Activated naive CD4-positive, alpha-beta T cell treated with Interleukin-2 at 50 U/mL for 16 hours (primary cell): ENCODE measurements at places on chromosomes 4 and X.

- DNase-seq: peak; percentile 3
These were observed 121.9 kb downstream of the GLRA3 start for GRCh38 chr4:174707051-174707676.

DNA sequence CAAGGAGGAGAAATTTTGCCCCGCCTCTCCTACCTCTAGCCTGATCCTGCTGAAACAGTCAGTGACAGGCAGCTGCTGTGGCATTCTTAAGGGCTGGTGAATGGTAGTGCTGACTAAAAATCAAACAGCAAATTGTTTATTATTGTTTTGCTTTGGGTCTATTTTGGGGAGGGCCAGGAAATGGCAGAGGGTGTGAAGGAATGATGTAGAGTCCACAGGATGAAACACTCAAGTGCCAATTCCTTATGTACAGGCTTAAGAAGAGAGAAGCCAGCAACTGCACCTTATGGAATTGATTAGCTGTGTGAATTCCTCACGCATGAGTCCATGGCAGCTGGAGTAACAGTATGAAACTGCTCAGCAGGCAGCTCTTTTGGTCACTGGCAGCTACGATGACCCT, 39.7 kb downstream of the VEGFC start:
- DNase-seq: no peak

- DNase-seq: no peak
These were observed 180.9 kb upstream of the AADAT start for GRCh38 chr4:170270628-170271027.

DNA sequence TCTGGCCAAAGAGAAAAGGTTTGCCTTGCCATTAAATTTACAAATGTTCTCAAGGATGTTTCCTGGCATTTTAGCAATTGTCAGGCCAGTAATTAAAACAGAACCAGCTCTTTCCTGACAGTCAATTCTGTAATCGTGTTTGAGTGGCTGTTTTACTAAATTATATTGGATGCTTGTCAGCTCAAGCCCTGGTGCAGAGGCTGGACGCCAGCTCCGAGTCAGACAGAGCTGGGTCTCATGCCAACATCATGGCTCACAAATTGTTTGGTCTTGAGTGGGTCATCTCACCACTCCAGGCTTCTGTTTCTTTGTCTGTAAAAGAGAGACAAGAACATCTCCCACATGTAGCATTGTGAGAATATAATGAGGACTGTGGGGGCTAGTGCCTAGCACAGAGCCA, 190.3 kb upstream of the PSAPL1 start:
- DNase-seq: no peak

DNA sequence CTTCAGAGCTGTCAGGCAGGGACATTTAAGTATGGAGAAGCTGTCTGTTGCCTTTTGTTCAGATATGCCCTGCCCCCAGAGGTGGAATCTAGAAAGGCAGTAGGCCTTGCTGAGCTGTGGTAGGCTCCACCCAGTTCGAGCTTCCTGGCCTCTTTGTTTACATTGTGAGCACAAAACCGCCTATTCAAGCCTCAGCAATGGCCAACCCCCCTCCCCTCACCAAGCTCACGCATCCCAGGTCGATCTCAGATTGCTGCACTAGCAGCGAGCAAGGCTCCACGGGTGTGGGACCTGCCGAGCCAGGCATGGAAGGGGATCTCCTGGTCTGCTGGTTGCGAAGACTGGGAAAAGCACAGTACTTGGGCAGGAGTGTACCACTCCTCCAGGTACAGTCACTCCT, 59.3 kb downstream of the ZNF674 start:
- DNase-seq: peak; percentile 2

DNA sequence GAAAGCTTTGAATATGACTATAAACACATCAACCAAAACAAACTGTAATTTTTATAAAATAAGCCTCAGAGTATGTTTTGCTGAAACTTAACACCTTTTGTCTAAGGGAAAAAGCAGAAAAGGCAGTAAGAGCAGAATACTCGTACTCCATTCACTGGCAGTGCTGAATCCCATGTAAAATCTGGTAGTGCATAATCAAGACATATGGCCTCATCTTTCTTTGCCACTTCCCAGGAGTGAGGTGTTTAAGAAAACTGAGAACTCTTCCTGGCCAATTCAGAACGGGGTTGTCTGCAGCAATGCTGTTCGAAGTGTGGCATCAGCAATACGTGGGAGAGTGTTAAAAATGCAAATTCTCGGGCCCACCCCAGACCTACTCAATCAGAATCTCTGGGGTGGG, 302.0 kb downstream of the PACRGL start:
- no peak for DNase-seq

DNA sequence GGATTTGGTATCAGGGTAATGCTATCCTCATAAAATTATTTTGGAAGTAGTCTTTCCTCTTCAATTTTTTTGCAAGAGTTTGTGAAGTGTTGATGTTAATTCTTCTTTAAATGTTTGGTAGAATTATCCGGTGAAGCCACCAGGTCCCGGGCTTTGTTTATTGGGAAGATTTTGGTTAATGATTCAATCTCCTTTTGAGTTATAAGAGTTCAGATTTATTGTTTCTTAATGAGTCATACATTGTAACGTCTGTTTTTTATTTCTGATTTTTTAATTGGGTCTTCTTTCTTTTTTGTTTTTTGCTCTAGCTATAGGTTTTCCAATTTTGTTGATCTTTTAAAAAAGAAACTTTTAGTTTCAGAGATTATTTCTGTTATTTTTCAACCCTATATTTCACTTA, 412.3 kb downstream of the PDGFC start:
- no peak for DNase-seq

- no peak for DNase-seq
These were observed 250.5 kb upstream of the PRKX start for GRCh38 chrX:3963980-3964379.

GRCh38 chr4:77564231-77564630, 41.4 kb upstream of the CXCL13 start:
- DNase-seq: no peak

DNA sequence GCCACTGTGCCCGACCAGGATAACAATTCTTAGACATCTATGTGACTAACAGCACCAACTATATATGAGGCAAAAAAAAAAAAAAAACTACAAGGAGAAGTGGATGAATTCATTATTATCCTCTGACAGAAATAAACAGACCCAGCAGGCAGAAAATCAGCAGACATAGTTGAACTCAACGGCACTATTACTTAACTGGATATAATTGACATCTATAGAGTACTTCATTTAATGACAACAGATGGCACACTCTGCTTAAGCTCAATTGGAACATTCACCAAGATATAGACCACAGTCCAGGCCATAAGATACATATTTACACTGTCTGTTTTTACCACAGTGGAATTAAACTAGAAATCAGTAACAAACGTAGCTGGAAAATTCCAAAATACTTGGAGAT, 13.3 kb downstream of the CLDN22 start:
- no peak for DNase-seq

DNA sequence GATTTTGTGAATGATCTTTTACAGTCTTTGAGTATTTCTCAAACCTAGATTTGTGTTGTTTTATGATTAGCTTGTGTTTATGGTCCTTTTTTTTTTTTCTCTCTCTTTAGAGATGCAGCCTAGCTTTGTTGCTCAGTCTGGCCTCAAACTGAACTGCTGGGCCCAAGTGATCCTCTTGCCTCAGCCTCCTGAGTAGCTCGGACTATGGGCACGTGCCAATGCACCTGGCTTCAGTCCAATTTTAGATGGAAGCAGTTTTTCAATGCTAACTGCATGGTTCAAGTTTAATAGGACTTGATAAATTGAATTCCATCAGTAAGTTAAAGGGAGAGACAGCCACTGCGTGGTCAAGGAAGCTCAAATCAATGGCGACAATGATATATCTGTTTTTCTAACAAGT, 3.8 kb upstream of the FGG start:
- no peak for DNase-seq

- no peak for DNase-seq
These were observed 193.6 kb downstream of the FBXW7 start for GRCh38 chr4:152342293-152342692.

DNA sequence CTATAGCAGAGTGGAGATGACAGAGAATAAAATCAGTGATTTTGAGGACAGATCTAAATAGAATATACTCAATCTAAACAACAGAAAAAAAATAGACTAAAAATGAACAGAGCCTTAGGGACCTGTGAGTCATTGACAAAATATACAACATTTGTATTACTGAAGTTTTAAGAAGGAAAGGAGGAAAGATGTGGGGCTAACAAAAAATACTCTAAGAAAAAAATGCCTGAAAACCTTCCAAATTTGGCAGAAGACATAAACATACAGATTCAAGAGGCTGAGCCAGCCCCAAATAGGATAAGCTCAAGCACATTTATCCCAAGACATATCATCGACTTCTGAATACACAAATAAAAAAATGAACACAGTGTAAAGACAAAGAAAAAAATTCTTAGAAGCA, 123.6 kb upstream of the INTU start:
- DNase-seq: no peak

- no peak for DNase-seq
These were observed 647.0 kb upstream of the PCDH10 start for GRCh38 chr4:132502096-132502552.

DNA sequence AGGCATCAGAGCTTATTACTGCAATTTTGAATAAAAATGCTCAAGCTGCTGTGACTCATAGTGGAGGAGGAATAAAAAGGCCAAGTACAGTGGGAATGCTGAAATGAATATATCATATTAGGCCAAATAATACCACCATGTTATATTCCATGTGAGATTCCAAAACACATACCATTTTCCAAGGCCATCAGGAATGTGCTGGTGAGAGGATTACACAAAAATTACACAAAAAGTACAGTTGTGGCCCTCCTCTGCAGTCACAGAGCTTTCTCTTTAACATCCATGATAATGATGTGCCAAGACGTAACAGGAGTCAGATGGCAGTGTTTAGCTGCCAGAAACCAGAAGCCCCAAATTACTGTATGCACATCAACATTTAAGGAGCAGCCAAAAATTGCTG, 153.5 kb downstream of the PCDH18 start:
- no peak for DNase-seq

DNA sequence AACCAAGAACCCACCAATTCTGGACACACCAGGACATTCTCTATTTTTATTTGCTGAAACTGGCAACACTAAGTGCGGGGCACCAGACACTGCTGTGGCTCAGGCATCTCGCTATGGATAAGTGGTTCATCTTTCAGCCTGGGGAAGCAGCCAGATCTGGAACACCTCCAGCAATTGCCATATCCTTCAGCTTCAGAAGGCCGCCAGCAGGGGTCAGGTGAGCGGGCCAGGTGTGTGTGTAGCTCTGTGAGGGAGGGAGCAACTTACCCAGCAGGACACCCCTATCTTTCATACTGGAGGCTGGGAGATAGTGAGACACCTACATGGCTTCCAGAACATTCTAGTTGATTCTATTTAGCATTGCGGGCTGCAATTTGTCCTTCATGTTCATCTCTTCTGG, 57.0 kb upstream of the GBA3 start:
- DNase-seq: no peak

GRCh38 chr4:147194604-147195003, 248.9 kb upstream of the TTC29 start:
- no peak for DNase-seq

- peak; percentile 59 for DNase-seq
These were observed 783 bp downstream of the RBPJ start for GRCh38 chr4:26321373-26322221.

DNA sequence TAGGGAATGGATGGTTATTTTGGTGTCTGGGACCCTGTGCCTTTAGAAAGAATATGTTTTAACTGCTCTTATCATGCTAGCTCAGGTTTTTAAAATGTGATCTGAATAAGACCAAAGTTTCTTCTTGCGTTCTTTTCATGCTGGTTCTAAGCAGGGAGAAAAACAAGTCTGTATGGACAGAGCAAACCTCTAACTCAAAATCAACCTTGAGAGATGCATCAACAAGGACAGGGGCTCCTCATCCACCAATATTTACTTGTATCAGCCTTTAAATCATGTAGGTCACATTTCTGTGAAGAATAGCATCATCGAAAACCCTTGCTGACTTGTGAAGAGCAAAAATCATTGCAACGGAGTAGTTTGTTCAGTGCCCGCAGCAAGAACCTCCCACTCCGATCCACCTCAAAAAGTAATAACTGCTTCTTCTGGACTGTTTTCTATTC, 1.2 kb downstream of the ATP10D start:
- DNase-seq: no peak

DNA sequence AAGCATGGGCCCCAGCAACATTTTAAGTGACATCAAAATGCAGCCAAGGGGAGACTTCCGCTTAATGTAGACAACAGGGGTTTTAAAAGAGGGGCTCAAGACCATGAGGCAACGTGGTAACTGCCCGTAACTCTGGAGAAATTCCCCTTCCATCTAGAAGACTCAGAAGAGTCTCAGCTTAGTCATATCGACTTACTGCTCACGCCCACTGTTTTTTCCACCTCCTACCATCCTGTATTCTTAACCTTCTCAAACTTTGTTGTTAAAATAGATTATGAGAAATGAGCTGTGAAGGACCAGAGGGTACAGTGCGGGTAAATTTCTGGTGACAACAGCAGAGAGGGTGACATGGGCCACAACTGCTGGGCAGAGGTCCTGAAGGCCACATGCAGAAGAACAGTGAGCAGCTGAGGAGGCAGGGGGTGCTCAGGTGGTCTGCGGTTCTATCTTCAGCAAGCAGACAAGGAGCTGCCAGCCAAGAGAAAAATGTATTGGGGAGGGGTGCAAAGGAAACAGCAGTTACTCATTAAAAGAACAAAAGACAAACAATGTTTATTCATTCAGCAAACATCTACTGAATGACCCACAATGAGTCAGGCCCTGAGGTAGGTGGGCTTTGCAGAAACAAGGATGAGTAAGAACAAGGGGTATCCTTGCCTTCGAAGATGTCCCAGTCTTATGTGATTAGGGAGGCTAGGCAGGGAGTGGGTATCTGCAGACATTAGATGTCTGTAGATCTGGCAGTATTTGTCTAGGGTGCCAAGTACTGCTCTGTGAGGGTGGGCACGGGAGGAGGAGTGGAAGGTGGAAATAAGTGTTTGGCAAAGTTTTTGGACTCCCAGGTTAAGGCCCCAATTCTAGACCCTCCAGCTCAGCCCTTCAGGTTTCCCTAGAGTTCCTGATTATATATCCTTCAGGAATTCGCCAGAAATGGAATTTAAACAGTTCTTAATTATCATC, 175.3 kb downstream of the TSPAN5 start:
- DNase-seq: peak; percentile 45

DNA sequence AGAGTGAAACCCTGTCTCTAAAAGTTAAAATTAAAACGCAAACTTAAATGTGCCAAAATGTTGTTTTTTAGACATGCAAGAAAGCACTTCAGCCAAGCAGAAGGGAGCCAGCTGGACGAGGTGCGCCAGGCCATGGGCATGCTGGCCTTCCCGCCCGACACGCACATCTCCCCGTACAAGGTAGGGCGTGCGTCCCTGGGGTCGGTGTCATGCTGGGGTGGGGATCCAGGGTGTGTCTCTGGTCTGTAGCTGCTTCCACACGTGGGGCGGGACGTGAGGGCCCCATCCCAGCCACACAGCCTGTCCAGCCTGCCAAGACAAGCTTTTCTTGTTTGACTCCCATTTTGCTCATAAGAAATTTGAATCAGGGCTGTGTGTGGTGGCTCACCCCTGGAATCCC, 14.3 kb upstream of the UVSSA start:
- DNase-seq: no peak
